NCI-H2029 treated with DMSO at 0.1 percent for 48 hours (cell line): ENCODE measurements at places on chromosomes 11 and 22.
A peak's percentile ranks its signal among the peaks of the same experiment; 100 is the strongest.

DNA sequence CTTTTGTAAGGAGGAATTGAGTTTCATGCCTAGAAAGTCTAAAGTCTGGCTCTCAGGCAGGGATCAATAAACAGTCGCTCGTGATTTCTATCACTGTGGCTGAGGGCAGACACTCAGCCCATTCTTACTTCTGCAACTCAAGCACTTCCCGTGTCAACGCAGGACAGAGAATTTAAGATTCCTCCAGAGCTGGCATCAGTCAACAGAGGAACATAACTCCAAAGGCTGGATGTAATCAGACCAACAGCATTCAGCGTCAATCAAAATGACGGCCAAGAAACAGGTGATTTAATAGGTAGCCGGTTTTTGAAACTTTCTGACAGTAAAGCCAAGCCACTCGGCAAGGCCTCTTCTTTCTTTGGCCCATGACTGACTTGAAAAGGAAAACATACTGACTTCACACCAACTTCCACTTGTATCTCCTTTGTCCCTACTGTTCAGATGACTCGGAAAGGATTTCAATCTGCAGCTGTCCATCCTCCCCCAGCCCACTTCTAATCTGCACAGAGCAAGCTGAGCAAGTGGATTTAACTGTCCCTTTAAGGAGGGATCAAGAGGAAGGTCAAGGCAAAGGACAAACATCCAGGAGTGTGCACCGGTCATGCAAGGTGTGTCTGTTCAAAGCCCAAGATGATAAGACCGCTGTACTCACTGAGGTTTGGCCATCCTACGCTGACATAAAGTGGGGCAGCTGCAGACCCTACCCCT, 9.5 kb downstream of the VPS37C start:
- no peak for DNase-seq

DNA sequence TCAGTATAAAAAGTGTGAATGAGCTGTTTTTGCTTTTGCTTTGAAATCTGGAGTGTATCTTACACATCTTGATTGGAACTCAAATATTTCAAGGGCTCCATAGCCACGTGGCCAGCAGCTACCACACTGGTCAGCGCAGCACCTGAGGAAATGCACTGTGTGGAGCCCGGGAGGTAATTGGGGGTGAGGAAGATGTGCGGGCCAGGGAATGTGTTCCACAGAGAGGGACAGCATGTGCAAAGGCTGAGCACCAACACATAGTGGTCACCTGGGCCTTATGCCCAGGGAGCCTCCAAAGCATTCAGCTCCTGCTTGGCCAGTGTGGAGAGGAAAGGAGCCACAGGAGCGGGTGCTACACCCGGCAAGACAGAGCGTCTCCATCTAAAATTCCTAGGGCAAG, 20.8 kb downstream of the RELT start:
- no peak for DNase-seq

- DNase-seq: no peak
Measured at GRCh38 chr11:80636999-80637398, 1196.2 kb upstream of the TENM4 start.

GRCh38 chr11:4672470-4672869, 25.2 kb downstream of the OR51E2 start:
- DNase-seq: no peak

- no peak for DNase-seq
Measured at GRCh38 chr22:30875481-30876215, 92.9 kb downstream of the MORC2 start.

GRCh38 chr11:20909995-20910726, 240.8 kb downstream of the NELL1 start:
- no peak for DNase-seq

- no peak for DNase-seq
Measured at GRCh38 chr11:113247966-113248365, 66.4 kb upstream of the TTC12 start.

DNA sequence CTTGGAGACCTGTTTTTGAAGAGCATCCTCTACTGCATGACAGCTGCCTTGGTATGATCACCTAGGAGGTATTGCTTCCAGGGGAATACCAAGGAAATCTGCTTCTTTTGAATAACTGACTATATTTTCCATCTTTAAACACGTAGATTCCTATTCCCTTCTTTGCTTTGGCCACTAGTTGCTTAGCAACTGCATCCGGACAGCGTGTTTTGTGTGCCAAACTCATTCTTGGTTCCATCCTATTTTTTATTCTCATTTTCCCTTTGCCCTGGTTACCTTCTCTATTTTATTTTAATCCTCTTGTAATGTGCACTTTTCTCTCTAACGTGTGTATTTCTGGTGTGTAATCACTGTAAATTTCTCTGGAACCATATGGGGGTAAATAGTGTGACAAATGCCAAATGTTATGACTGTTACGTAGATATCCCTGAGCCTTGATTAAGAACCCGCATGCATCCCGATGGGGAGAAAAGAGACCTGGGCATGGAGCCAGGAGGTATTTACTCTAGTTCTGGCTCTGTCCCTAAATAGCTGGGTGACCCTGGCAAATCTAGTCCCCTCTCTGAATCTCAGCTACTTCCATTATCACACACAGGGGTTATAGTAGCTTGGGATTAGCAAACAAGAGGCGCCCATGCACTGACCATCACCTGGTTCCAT, 241.7 kb downstream of the MIAT start:
- DNase-seq: no peak

DNA sequence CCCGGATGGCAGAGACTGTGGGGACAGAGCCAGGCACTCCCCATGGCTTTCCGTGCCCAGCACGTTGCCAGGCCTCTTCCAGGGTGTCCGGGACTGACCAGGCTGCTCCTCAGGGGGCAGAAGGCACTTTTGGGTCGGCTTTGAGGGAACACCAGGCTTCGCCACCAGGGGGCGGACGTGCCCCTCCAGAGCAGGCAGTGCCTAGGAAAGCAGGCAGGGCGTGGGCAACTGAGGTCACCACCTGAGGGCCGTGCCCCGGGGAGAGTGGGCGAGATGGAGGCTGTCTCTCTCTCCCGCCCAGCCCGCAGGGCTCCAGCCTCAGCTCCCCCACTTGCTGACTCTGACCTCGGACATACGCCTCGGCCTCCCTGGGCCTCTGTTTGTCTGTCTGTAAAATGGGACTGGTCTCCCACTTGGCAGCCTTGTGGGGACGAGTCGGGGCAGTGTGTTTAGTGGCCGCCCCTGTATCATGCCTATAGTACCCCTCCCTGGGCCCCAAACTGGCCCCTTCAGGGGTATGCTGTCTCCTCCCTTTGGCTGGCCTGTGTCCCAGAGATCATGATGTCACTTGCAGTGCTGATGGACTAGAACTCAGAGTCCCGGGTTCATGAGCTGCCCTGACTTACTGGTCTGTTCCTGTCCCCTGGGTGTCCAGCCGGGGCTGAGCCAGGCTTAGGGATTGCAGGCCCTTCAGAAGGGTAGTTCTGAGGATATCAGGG, 4.4 kb upstream of the PRR5 start:
- no peak for DNase-seq

GRCh38 chr11:95792700-95793099, 2.4 kb downstream of the CEP57 start:
- no peak for DNase-seq

DNA sequence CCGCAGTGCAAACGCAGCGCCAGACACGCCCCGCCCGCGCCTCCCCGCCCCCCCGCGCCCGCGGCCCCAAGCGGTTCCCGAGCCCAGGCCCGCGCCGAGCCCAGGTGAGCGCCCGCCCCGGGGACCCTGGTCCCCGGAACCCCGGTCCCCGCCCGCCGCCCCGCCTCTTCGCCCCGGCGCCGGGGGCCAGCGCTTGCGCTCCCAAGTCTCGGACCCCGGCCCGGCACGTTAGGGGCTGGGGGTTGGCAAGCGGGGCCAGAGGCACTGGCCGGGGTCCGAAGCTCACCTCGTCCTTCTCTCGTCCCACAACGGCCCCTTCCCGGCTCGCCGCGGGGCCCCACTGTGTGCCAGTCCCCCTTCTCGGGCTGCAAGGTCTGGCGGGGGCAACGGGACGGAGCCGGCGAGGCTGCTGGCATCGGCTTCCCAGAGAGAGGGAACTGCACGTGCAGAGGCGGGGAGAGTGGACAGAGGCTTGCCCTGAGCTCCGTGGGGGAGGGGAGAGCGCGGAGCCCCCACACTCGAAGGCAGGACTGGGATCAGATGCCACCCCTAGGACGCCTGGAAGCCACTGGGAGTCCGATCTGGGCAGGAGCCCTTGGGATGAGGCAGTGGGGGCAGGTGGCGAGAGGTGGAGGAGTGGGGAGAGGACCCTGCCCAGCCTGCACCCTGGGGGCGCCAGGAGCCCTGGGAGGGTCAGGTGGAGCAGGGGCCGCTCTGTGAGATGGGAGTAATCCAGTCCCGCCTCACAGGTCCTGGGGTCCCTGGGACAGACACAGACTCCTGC, 1.8 kb upstream of the AIFM3 start:
- DNase-seq: no peak

GRCh38 chr11:83159902-83160865, 3.3 kb downstream of the PCF11 start:
- DNase-seq: no peak

DNA sequence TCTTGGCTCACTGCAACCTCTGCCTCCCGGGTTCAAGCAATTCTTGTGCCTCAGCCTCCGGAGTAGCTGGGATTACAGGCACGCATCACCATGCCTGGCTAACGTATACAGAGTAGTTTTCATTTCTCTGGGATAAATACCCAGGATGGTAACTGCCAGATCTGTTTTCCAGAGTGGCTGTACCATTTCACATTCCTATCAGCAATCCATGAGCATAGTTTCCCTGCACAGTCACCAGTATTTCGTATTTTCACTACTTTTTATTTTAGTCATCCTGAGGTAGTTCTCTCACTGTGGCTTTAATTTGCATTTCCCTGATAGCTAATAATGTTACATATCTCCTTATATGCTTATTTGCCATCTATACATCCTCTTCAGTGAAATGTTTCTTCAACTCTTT, 11.0 kb upstream of the SCARF2 start:
- DNase-seq: no peak

DNA sequence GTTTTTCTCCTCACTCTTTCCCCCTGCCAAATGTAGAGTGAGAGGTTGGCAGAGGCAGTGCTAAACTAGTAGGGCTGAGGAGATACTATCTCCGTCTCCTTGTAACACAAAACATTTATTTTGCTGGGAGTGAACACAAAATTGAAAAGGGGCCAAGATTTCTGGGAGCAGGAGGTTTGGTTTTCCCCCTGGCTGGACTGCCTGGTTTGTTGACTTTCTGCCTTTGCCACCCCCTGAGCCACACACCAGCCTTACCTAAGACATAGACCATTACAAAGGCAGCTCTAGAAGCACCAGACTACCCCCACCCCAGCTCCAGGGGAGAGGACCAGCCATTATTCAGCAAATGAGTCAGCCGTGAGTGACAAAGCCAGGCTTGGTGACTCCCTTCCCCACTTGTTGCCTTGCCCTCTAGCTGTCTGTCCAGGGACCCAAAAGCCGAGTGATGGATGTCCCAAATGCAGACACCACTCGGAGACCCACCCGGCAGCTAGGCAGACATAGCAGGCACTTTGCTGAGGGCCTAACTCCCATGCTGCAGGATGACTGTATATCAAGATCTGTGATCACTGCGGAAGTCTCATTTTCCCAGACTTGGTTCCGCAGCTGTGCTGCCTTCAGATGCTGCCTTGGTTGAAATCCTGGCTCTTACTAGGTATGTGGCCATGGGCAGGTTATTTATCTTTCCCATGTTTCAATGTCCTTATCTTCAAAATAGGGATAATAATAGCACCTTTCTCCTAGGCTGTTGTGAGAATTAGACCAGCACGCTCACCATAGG, 17.7 kb upstream of the CDON start:
- DNase-seq: peak; percentile 89

DNA sequence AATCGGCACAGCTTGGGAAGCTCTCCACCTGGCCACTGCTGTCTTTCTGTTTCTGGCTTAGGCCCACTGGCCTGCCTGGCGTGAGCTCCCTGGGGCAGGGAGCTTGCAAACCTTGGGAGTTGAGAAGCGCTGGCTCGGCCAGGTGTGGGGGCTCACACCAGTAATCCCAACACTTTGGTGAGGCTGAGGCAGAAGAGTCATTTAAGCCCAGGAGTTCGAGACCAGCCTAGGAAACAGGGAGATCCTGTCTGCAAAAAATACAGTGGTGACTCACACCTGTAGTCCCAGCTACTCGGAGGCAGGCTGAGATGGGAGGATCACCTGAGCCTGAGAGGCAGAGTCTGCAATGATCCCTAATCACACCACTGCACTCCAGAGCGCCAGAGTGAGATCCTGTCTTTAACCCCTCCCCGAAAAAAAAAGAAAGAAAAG, 4.0 kb downstream of the AP5B1 start:
- no peak for DNase-seq

- DNase-seq: peak; percentile 32
Measured at GRCh38 chr11:120344302-120345004, 8.2 kb downstream of the ARHGEF12 start.

- no peak for DNase-seq
Measured at GRCh38 chr11:61996933-61997332, 29.5 kb upstream of the FTH1 start.

DNA sequence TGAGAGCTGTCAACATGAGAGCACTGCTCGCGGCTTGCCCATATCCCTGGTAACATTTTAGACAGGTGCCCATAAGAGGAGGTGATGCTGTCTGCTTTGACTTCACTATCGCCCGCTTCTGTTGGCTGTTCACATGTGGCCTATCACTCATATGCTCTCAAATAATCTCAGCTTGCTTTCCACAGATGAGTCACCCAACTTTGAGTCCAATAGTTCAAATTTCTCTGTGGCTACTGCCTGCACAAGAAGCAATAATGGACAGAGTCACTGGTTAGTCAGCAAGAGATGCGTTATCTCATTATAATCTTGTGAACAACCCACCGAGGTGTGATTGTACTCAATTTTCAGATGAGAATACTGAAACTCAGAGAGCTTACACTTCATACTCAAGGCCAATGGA, 1714.1 kb downstream of the LRRC4C start:
- DNase-seq: no peak

DNA sequence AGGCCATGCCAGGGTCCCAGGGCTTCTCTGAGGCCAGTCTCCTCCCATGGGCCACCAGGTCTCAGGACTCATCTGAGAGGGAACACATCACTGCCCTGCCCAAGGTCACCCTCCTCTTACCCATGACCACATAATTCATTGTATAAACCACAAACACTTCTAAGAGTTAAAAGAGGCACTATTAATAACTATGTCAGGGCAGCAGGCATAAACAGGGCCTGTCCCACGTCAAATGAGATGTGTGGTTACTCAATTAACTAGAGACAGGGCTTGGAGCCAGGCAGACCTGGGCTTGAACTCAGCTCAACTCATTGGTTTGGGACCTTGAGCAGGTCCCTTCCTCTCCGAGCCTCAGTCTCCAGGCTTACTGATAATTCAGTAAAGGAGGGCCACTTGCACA, 33.1 kb downstream of the ARAP1 start:
- DNase-seq: no peak

DNA sequence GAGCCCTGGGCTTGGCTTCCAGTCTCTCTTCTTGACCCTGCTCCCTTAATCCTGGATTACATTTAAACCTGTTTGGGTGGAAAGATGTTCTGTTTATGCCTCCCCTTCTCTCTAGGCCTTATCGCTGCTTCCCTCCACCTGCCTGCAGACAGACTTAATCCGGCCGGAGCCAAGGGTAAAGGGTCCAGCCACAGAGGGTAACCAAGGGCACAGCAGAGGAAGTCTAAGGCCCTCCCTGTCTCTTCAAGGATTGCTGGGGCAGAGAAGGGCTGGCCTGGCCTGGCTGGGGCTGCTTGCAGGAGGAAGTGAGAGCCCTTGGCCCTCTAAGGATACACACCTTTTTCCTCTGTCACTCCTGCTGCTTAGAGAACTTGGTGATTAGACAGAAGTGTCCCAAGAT, 2.1 kb downstream of the GAL3ST3 start:
- no peak for DNase-seq

- DNase-seq: no peak
Measured at GRCh38 chr11:12290477-12290922, 86.9 kb upstream of the PARVA start.

GRCh38 chr11:15523543-15523942, 408.8 kb downstream of the INSC start:
- no peak for DNase-seq

GRCh38 chr11:76147106-76147740, 59.1 kb downstream of the WNT11 start:
- no peak for DNase-seq
